ENCODE measurements at places on chromosomes 5 and 9. TPM values are rescaled to one million over a fixed set of nuclear protein-coding genes. Genes with fewer than 3 reads are reported as not detected.

The ADCY2 gene
- total RNA-seq, result not detected

The TIMD4 gene
- total RNA-seq, result 1.3 TPM

The PCDHGA1 gene
- total RNA-seq, result 0.37 TPM

The PCDHB4 gene
- 0.06 TPM for total RNA-seq

The SHROOM1 gene
- 10.3 TPM for total RNA-seq

The ITGA2 gene
- total RNA-seq, result 21.7 TPM

The ADRB2 gene
- 0.79 TPM for total RNA-seq

The WDR38 gene
- total RNA-seq, result not detected

The FOXD4L5 gene
- total RNA-seq, result not detected

The SPATA31E1 gene
- total RNA-seq, result 0.03 TPM

The SLC36A2 gene
- not detected for total RNA-seq

The CDX1 gene
- total RNA-seq, result not detected

The MYOT gene
- not detected for total RNA-seq

The PCSK5 gene
- 0.96 TPM for total RNA-seq

The ENHO gene
- total RNA-seq, result 2.1 TPM

The C5orf34 gene
- total RNA-seq, result 5.2 TPM

The BARX1 gene
- total RNA-seq, result 10.5 TPM

The MAP3K1 gene
- 1.7 TPM for total RNA-seq

The NUTM2F gene
- not detected for total RNA-seq

The TMEM252 gene
- total RNA-seq, result not detected

The SPINK4 gene
- total RNA-seq, result not detected

The ANKRD33B gene
- total RNA-seq, result 10.8 TPM

The PARP8 gene
- total RNA-seq, result 0.13 TPM
